GM19239 (cell line): ENCODE measurements at places on chromosomes 3 and 15.

GRCh38 chr3:154776549-154777225 lies 303.4 kb upstream of the MME start:
- DNase-seq = no peak

GRCh38 chr3:42061713-42062380 lies 29.3 kb upstream of the TRAK1 start:
- DNase-seq = no peak

DNA sequence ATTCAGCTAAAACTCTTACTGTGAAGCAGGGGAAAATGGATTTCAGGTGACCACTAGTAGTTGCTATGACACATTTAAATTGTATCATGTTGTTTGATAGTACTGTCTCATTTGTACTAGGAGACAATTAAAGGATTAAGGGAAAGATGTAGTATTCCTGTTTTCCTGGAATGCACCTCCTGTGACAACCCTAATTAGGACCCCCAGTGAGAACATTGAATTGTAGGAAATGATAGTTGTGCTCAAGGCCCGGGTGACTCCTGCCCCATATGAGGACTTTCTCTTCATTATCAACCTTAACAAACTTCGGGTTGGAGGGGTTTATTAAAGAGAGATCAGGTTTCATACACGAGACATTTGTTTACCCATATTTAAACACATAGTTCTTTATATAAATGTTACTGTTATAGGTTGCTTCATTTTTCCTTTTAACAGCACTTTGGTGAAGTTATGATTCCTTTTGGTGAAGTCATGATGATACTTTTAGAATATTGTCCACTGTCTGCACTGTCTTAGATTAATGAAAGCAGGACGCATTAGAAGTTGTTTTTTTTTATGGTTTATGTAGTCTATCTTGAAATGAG lies 392.6 kb upstream of the NAALADL2 start:
- DNase-seq = no peak

- no peak for DNase-seq
Observed at GRCh38 chr15:34984889-34985630, 3.0 kb downstream of the ZNF770 start.

- DNase-seq = peak; percentile 24
Observed at GRCh38 chr3:187210545-187211327, 13.4 kb downstream of the RTP1 start.

GRCh38 chr3:57797701-57798487 lies 41.8 kb downstream of the SLMAP start:
- DNase-seq = no peak

GRCh38 chr3:124115279-124115678 lies 123.4 kb upstream of the ROPN1 start:
- no peak for DNase-seq

- no peak for DNase-seq
Observed at GRCh38 chr3:47413751-47414150, 32.9 kb downstream of the PTPN23 start.

DNA sequence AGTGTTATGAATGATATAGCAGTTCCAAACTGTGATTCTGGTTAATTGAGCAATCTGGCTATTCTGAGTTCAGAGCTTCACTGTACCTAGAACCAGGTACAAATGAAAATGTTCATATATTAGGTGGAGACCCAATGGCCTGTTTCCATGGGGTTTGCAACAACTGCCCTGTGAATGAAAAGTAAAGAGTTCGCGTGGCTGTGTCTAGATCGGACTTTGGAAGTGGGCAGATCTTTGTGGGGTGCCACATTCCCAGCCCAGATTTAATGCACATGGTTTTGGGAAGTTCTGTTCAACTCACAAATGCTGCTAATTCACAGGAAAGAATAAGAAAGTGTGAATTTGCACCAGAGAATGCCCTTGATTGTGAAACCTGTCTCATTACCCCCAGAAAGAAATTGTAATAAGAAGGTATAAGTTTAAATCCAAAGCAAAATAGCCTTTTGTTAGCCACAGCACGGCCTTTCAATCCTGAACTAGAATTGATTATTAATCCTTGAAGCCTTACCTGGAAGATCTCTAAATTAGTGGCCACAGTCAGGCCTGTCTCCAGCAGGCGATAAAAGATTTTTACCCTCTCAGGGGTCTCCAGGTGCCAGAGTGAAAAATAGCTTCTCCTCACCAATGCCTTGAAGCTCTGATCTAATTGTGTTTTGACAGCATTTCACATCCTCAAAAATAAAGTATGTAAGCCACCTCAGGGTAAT lies 22.6 kb downstream of the WHAMM start:
- no peak for DNase-seq

- DNase-seq = no peak
Observed at GRCh38 chr15:33204926-33205325, 10.4 kb upstream of the FMN1 start.

DNA sequence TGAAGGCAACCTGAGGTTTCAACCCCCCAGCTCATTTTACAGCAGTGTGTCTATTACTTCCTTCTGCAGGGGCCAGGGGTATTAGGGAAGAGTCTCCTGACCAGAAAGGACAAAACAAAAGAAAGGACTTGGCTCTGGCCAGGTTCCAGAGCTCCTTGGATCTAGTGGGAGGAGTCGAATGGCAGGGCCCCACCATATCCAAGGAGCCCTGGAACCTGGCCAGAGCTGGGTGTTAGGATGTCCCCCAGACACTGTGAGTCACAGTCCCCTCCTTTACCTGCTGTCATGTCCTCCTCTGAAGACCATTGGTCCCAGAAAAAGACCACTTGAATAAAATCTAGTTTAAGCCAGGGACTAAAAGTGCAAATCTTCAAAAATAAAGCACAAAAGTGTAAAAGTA lies 113.2 kb downstream of the EEFSEC start:
- DNase-seq = no peak

- DNase-seq = no peak
Observed at GRCh38 chr3:126262227-126262626, 81.8 kb upstream of the ALDH1L1 start.

GRCh38 chr15:58547628-58548307 lies 116.0 kb downstream of the LIPC start:
- no peak for DNase-seq

DNA sequence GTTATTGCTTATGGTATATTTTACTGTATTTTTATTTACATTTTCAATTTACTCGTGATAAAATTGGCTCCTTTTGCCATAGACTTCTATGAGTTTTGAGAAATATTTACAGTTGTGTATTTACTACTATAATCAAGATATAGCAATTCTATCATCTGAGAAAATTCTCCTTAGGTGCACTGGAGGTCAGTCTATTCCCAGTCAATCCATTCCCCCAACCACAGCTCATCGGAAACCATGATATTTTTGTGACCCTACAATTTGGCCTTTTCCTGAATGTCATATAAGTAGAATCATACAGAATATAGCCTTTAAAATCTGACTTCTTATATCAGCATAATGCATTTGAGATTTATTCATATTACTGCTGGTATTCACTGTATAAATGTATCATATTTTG lies 114.7 kb upstream of the LRTM1 start:
- DNase-seq = no peak

DNA sequence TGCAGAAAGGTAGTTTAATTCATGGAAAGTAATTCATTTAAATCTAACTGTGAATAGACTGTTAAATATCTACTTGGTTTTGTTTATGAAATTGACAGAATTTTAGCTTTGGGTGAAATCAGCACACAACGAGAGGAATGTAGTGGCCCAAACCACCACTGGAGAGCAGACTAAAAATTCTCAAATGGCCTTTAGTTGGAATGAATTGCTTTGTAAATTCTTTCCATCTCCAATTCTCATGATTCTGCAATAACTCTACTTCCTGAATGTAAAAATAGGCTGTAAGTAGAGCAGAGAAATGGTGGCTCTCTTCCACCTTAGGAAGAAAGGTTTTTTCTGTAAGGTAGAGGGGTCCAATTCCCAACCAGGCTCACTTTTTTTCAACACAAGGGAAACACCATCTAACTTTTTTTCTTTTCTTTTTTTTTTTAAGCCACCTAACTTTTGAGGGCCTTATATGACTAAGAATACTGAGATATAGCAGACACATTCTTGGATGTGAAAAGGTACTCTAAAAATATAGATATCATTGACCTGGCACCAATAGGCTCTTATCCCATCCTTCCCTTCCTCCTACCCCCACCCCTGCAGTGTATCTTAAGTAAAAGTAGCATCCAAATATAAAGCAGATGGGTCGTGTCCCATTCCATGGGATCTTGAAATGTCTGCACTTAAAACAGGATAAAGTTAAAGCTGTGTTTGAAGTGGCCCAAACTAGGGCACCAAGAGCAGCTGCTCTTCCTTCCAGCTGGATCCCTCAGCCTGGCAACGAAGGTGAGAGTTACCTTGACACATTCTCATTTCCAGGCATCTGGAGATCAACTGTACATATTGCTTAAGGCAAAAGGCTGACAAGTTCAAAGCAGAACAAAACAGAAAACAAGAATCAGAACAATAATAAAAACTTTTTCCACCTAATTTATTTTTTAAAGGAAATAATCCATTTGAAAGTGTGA lies 194.1 kb downstream of the TPRG1 start:
- DNase-seq = no peak

GRCh38 chr3:31918179-31919150 lies 62.6 kb downstream of the OSBPL10 start:
- no peak for DNase-seq

- DNase-seq = no peak
Observed at GRCh38 chr15:96322536-96323318, 7.8 kb upstream of the NR2F2 start.

DNA sequence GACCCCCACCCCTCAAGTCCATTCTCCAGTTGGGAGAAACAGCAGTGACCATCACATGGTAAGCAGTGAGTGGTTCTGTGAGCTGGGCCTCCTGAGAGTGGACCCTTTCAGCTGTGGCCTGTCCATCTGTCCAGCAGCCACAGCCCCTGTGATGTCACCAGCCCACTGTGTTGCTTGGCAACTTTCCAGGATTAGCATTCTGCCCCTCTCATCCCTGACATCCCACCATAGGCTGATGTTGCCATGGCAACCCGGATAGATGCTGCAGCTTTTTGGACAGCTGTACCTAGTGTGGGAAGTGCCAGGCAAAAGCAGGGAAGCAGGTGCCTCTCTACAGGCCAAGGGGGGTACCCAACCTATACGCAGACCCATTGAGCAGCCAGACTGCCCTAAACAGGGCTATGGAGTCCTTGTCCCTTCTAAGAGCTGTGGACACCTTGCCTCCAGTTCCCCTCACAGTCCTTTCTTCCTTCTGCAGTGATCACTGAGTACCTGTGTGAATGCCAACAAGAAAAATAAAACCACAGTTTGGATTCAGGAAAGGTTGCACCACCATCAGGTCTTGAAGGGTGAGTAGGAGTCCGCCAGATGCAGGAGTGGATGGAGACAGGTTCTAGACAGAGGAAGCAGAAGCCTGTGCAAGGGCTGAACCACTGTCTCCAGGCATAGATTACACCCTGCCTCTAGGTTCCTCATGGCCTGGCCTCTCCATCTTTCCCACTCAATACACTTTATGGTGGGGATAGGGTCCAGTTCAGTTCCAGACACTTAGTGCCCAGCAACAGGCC lies at the start of gene DNAH1:
TSS of gene DNAH1 (plus strand) at position 343 of the 788 bp plus-strand sequence. CDS start 6,124 bp downstream, outside the sequence.
- DNase-seq = no peak

GRCh38 chr15:40787344-40787841 lies 17.6 kb downstream of the C15orf62 start:
- no peak for DNase-seq

- no peak for DNase-seq
Observed at GRCh38 chr3:114274929-114275328, 18.9 kb upstream of the TIGIT start.

DNA sequence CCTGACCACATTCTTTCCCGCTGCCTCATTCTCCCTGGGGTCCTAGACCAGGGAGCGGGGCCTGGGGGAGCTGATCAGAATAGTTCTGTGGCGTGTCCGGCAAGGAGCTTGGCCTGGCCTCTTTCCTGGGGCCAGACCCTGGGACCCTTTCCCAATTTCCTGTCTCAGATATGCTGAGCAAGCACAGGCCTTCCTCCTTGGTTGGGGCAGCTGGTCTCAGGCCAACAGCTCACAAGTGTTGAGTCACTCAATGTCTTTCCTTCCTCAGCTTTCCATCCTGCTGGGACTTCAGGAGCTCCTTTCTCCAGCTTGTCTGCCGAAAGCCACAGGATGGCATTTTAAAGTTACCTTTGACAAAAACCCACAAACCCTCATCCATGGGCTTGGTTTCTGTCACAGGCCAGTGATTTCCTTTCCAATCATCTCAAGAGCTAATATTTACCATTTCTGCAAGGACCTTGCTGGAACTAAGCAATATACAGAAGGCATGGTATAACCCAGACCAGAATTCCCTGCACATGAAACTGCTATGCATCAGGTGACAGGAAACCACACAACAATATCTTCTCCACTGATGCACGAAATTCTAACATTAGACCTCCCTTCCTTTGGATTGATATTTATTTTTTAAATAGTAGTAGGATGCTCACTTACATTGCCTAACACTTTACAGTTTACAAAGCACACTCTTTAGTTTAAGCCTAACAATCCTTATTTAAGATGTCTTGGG lies 19.5 kb upstream of the TIMP4 start:
- DNase-seq = no peak

- DNase-seq = no peak
Observed at GRCh38 chr15:61090386-61091288, 138.5 kb downstream of the RORA start.

GRCh38 chr15:33021806-33022389 lies 172.6 kb downstream of the FMN1 start:
- peak; percentile 39 for DNase-seq

GRCh38 chr3:42983927-42984326 lies 4.8 kb downstream of the GASK1A start:
- DNase-seq = no peak

DNA sequence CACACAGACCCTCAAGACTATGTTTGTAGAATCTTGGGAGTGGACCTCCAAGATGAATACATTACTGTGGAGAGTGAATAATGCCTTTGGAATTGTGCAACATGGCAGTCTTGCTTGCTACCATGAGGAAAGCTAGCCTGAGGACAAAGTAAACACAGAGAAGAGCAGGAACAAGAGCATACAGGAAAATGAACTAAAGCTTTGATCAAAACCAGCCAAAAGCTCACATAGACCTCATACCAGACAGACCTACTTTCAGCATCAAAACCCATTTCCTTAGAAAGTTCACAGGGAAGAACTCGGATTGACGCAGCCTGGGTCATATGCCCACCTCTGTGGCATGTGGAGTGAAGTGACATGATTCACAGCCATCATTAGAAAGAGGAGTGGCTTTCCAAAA lies 3.3 kb upstream of the RAB8B start:
- no peak for DNase-seq

- DNase-seq = no peak
Observed at GRCh38 chr15:41235929-41236328, 4.9 kb downstream of the CHP1 start.

GRCh38 chr3:196218155-196218712 lies 1.9 kb downstream of the SLC51A start:
- no peak for DNase-seq

- no peak for DNase-seq
Observed at GRCh38 chr15:57234156-57234555, 142.1 kb upstream of the CGNL1 start.

DNA sequence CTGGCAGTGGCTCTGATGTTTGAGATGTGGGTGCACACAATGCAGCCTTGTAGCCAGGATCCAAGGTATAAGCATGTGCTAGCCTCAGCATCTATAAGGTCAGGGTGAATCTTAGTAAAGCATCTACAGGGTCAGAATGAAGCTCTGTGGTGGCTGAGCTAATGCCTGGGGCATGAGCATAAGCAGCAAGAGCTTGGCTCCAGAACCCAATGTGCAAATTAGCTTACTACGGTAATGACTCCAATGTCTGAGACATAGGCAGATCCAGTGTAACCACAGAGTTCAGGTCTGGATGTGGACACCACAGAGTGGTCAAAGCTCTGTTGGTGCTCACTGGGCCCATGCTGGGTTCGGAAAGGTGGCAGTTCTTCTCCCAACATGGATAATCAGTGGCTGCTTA lies 304.5 kb upstream of the NECTIN3 start:
- DNase-seq = no peak

- DNase-seq = no peak
Observed at GRCh38 chr15:67678993-67679392, 136.5 kb downstream of the MAP2K5 start.
